Activated T-cell treated with anti-CD3 and anti-CD28 coated beads, Interleukin-2, amount 50 U/mL, for 48 hours (primary cell): ENCODE measurements at places on chromosomes 3 and 15.

- no peak for DNase-seq
Measured at GRCh38 chr3:33299395-33300081, 22.3 kb downstream of the FBXL2 start.

- DNase-seq = no peak
Measured at GRCh38 chr3:40655551-40655950, 130.8 kb downstream of the ZNF621 start.

GRCh38 chr3:74075241-74075640 is 450.5 kb upstream of the PDZRN3 start:
- DNase-seq = no peak

DNA sequence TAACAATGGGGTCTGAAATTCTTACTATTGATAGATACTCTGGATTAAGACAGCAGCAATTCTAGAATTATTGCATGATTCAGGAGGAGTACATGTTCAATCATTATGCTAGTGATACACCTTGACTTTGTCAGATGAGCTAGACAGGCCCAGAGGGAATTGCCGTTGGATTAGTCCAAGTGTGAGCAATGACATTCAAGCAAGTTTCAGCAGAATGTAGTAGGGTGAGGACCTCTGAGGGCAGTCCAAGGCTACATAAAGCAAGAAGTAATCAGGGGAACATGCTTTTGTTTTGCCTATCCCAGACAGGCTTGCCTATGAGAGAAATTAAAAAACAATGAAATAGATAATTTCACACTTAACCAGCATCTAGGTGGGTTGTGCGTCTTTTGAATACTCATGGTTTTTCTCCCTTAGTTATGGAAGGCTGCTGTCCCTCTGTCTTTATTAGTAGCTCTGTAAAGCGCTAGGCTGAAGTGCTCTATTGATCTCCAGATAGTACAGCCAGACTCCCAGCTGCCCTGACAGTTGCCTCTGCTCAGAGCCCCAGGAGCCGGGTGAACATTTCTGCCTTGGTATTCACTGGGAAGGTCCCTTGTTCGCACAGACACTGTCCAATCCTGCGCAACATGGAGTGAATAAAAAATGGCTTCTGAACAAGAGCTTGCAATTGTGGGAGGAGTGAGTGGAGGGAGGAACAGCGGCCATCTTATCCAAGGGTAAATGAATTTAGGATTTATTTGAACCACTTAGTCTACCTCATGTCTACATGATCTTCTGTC is 316.6 kb upstream of the ONECUT1 start:
- no peak for DNase-seq

- no peak for DNase-seq
Measured at GRCh38 chr15:22902578-22902977, 64.1 kb downstream of the NIPA2 start.

DNA sequence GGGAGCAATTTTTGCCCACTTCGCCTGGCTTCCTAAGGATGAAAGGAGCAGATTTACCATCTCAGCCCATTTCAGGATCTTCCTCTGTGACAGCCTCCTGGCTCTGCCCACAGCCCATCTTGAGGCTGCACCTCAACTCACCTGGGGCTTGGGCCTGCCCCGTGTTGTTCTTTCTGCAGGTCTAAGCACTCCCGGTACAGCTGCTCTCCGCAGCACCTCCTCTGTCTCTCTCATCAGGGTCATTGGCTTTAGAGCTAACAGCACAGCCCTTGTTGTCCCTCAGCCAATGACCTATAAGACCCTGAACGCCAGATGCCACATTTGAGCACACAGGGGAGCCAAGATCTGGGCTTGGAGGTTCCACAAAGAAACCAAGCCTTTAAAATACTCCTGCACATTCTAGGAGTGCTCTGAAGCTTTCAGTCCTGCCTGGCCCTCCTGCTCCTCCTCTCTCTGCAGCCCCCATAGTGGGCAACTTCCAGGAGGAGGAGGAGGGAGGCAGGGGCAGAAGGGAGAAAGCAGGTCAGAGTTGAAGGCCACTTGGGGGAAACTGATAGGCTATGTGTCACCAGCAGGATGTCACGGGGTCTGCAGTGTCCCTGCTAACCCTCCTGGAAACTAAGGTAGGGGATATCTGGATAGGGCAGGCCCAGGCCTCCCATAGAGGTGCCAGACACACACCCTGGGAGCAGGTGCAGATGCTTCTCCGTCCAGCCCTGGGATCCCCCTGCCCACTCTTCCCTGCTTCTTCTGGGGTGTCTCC is 115.6 kb downstream of the ETFA start:
- no peak for DNase-seq
